Spinal cord (tissue), 10 donors: ENCODE measurements at places on chromosomes 5 and 9. TPM values are rescaled to one million over a fixed set of nuclear protein-coding genes. Genes with fewer than 3 reads are reported as not detected.

- peak; percentile 85 for DNase-seq
These were observed 70.8 kb upstream of the LPCAT1 start for GRCh38 chr5:1594357-1595106.

DNA sequence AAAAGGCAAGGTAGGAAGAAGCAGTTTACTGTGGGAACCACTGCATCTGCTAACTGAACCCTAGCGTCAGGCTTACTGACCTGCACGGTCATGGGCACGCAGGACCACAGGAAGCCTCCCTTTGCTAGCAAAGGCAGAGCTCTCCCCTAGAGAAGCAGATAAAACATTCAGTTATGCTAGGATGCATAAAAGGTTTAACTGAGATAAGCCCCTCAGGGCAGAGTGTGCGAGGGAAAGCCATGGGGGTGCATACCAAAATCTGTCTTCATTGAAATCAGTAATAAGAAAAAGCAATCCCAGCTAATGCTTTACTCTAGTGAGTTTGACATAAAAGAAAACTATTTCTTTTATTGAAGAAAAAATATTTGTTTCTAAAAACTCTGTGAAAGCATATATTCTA is 2403.7 kb upstream of the C9orf72 start:
- no peak for DNase-seq

GRCh38 chr5:92694067-92694466 is 887.0 kb downstream of the NR2F1-AS1 start:
- no peak for DNase-seq

GRCh38 chr5:80714570-80715298 is 60.0 kb upstream of the DHFR start:
- no peak for DNase-seq

- DNase-seq, result no peak
These were observed 15.9 kb upstream of the RUFY1 start for GRCh38 chr5:179534431-179534830.

- DNase-seq, result no peak
These were observed 233.9 kb upstream of the TBCA start for GRCh38 chr5:78009937-78010527.

SLC44A1 gene
- polyA plus RNA-seq, result 129 TPM

DNA sequence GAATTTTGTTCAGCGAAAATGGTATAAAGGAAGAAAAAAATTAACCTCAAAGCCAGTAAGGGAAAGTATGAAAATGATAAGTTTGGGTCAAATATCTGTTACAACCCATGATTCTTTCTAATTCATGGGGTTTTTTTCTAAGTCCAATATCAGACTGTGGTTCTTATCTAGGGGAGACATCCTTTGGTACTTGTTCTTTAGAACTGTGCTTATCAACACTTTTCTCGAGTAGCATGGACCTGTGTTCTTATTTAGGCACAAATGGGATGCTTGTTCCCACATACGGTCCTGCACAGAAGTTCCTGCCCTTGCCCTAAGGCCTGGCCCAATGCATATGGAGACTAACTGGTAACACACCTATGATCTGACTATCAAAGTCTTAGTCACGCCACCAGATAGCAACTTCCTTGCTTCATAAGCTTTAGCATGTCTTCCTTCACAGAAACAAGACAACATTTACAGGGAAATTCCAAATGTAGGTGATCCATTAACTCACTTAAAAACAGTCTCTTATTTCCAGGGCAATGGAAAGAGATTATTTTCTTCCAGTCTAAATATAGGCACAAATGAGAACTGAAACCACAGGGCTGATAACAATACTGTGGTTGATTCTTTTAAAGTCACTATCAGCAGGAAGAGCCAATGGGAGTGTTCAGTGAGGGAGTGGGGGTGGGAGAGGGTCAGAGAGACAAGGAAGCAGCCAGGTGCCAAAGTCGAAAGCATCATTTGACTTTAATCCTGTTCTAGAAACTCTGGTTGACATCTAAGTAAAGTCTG is 268.8 kb upstream of the ANKRD55 start:
- DNase-seq, result no peak

- DNase-seq, result no peak
These were observed 586.0 kb downstream of the CCDC171 start for GRCh38 chr9:16138561-16139491.

PCDHGA2 gene
- polyA plus RNA-seq, result 14.0 TPM

- no peak for DNase-seq
These were observed 16.7 kb upstream of the UBQLN1 start for GRCh38 chr9:83724436-83724835.

PANK3 gene
- 51.4 TPM for polyA plus RNA-seq

TEK gene
- 12.0 TPM for polyA plus RNA-seq
